Psoas muscle (tissue), 8 donors: ENCODE measurements at places on chromosomes 5 and 9. TPM values are rescaled to one million over a fixed set of nuclear protein-coding genes. Genes with fewer than 3 reads are reported as not detected.

DNA sequence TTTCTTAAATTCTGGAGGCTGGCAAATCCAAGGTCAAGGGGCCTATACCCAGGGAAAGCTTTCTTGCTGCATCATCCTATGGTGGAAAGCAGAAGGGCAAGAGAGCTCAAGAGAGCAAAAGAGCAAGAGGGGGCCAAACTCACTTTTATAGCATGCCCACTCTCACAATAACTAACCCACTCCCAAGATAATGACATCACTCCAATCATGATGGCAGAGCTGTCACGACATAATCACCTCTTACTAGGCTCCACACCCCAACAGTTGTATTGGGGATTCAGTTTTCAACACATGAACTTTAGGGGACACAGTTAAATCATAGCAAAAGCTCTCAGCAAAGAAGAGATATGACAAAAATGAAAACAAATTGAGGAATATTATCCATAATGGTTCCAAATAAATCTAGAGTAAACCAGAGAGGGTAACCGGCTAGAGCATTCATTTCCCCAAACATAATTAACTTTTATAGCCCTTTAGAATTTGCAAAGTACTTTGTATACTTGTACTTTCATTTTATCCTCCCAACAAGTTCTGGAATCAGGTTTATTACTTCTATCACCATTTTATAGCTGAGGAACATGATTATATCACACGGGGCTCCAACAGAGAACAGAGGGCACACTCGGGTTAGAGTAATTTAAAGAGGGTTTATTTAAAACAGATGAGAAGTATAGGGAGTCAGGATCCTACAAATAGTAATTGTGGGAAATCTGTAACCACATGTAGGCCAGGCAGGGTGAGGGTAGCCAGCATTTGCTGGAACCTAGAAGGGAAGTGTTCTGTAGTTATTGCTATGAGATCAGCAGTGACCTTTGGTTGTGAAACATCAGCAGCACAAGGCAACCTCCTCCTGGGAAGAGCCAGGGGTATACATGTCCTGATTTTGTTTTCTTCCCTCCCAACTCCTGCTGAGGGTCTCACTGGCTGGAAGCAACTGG, 7.2 kb upstream of the TARS1 start:
- no peak overlapping the region for H3K27ac ChIP-seq
- no peak for DNase-seq
- no peak overlapping the region for H3K4me3 ChIP-seq
- H3K4me1 ChIP-seq = no peaks in the 10 kb centered on the region

GRCh38 chr5:56142614-56143372, 90.3 kb downstream of the ANKRD55 start:
- H3K27ac ChIP-seq = no peak overlapping the region
- H3K4me1 ChIP-seq = no peaks in the 10 kb centered on the region
- no peaks in the 10 kb centered on the region for H3K36me3 ChIP-seq
- H3K4me3 ChIP-seq = no peak overlapping the region

DNA sequence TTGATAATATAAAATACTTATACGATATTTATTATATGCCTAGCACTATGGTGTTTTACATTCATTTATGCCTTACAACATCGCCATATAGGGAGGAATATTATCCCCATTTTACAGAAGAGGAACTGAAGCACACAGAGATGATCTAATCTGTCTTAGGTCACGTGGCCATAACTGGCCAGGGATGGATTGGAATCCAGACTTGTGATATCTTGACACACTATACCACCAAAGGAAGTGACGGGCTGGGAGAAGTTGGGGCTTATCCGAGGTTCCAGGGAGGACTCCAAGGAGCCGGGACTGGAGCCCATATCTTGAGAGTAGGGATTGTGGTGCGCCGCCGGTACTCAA, 129.8 kb downstream of the TMEM174 start:
- peaks cover 16% of the 10 kb centered on the region for H3K4me1 ChIP-seq
- H3K27ac ChIP-seq = no peak overlapping the region
- H3K27me3 ChIP-seq = no peaks in the 10 kb centered on the region
- DNase-seq = no peak
- H3K4me3 ChIP-seq = no peak overlapping the region
- H3K36me3 ChIP-seq = no peaks in the 10 kb centered on the region

QRFP gene
- total RNA-seq = not detected

UNC13B gene
- total RNA-seq = 11.9 TPM

GRCh38 chr9:91929331-91929730, 20.7 kb downstream of the ROR2 start:
- H3K36me3 ChIP-seq = no peaks in the 10 kb centered on the region
- H3K27ac ChIP-seq = no peak overlapping the region
- DNase-seq = no peak
- peaks cover 2% of the 10 kb centered on the region for H3K27me3 ChIP-seq
- no peak overlapping the region for H3K4me3 ChIP-seq
